ENCODE measurements at places on chromosomes 11 and 22. TPM values are rescaled to one million over a fixed set of nuclear protein-coding genes. Genes with fewer than 3 reads are reported as not detected.

DNA sequence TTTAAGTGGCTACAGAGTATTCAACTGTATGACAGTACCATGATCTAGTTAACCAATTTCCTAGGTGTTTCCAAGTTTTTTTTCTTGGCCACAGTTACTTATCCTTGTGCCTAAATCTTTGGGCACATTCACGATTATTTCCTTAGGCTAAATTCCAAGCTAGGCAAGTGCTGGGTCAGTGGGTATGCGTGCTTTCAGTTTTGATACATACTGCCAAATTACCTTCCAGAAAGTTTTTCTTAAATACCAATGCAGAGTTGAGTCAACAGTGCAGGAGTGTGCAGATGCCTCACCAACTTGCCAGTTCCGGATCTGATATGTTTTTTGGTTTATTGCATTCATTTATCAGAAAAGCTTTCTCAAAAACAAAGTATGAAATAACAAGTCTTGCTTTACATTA lies 67.9 kb upstream of the OR4B1 start:
- no peak for DNase-seq

The FAM118B gene
- total RNA-seq: 47.4 TPM

The TPBGL gene
- total RNA-seq: 0.11 TPM

- peak; percentile 36 for DNase-seq
Observed at GRCh38 chr22:43090130-43090789, 1.1 kb upstream of the TTLL1 start.

The OR10G8 gene
- total RNA-seq: not detected

DNA sequence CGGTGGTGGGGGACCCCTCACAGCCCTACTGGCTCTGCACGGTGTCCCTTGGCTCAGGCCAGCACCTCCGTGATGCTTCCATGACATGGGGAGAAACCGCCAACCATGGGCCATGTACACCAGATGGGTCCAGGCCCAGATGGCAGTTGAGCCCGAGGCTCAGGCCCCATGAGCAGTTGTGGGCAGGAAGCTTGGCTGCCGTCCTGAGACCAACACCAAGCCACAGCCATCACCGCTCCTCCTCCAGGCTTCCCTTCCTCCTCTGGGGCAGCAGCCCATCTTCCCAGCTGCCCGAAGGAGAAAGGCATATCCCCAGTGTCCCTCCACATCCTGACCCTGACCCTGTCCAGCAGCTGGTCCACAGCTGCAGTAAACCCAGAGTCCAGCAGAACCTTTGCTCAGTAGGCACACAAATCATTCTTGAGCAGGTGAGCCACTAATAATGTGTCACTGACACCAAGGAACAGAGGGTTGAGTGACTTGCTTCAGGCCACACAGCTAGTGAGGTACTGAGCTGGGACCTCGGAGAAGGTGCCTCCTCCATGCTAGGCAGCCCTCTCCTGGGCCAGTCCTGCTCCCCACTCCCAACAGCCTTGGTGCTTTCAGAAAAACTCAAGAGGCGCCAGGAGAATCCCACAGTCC lies 204.9 kb downstream of the CTTN start:
- DNase-seq: no peak

DNA sequence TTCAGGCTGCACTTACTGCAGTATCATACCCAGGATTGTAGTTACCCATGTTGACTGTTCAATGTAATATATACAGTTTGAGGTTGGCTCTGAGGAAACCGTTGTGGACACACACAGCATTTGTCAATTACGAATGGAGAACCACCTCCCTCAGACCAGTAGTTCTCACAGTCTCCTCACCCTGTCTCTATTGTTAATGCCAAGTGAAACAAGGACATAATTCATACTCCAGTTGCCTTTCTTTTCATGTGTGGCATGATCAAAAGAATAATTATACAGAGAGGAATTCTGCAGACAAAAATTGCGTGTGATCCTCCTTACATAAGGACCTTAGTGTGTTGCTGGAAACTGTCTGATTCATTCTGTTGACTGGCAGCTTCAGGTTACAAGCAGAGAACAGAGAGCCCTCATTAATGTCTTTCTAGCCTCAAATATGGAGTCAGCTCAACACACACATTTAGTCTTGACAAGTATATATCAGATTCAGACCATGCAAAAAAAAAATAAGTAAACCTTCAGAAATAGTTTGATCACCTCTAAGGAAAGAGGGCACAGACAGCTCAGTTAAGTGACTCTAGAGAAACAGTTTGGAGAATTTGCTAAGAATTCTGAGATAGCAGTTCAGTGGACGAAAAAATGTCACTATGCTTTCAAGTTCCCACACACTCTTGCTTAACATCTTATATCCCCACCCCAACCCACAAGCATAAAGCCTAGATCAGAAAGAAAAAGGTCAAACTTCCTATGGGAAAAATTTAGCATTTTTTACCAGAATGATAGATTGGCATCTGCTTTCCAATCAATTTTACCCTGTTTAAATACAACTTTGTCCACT lies 96.1 kb downstream of the MAML2 start:
- DNase-seq: no peak

The UCP3 gene
- total RNA-seq: 1.1 TPM

GRCh38 chr11:72010529-72011233 lies 12.0 kb downstream of the IL18BP start:
- no peak for DNase-seq

- no peak for DNase-seq
Observed at GRCh38 chr11:8071616-8072581, 9.1 kb upstream of the TUB start.

DNA sequence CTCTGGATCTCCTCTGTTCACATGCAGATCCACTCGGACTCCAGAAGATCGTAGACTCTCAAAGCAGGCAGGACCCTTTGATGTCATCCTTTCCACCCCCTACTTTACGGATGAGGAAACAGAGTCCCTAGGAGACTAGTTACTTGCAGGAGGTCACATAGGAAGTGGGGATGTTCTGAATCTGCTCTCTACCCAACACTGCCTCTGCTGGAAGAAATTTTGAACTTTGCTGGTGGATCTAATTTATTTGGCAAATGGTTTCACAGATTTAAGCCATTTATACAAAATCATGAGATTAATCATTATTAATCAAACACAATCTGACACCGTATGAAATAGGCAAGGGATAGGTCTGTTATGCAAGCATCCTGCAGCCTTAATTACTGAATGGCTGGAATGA lies 55.0 kb upstream of the USP47 start:
- no peak for DNase-seq

GRCh38 chr11:10941871-10942270 lies 84.0 kb upstream of the ZBED5 start:
- DNase-seq: no peak
